Renal cortical epithelial cell (primary cell): ENCODE measurements at places on chromosomes 2 and 18.

DNA sequence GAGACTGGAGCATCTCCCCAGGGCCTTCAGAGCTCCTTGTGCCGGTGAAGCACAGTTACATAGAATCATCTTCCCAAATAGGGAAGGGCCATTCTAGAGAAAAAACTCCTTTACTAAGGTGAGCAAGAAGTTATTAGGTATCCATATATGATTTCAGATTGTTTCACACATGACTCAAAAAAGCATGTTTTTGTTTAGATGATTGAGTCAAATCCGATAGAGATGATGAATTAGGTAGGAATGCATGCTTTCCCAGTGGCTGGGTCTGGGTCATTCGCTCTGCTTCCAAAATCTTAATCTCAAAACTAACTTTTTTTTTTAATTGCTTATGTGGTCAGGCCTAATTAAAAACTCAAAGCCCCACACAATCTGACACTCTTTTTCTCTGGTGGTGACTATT lies 3.8 kb downstream of the NT5C1B start:
- no peak for DNase-seq

GRCh38 chr18:34322365-34323289 lies 97.9 kb upstream of the NOL4 start:
- DNase-seq = peak; percentile 71

- DNase-seq = peak; percentile 34
Measured at GRCh38 chr2:18194161-18194560, 315.7 kb downstream of the KCNS3 start.

DNA sequence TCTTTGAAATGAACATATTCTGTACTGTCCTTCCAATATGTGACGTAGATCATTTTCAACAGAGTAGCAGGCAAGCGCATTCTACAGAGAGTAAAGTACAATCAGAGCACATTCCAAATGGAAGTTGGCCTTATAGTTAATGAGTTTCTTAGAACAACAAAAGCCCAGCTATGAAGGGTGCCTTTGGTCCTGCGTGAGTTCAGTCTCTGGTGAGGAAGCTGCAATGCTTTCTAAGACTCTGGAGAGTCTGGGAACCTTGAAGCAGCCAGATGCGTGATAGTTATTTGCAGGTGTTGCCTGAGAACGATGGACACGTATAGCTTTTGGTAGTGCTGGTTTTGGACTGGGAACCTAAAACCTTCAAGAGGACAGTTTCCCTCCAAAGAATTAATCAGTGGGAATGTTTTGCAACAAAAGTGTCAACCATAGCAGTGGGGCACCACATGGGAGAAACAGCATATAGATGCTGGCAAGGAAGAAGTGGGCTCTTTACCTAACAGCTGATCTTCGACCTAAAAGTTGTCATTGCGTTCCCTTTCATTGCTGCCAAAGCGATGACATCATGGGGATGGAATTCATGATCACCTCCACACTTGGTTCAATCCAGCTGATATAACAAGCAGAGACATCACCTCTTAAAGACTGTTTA lies 9.3 kb upstream of the SNORC start:
- peak; percentile 54 for DNase-seq

GRCh38 chr18:34131006-34131405 lies 93.7 kb downstream of the NOL4 start:
- DNase-seq = peak; percentile 21

DNA sequence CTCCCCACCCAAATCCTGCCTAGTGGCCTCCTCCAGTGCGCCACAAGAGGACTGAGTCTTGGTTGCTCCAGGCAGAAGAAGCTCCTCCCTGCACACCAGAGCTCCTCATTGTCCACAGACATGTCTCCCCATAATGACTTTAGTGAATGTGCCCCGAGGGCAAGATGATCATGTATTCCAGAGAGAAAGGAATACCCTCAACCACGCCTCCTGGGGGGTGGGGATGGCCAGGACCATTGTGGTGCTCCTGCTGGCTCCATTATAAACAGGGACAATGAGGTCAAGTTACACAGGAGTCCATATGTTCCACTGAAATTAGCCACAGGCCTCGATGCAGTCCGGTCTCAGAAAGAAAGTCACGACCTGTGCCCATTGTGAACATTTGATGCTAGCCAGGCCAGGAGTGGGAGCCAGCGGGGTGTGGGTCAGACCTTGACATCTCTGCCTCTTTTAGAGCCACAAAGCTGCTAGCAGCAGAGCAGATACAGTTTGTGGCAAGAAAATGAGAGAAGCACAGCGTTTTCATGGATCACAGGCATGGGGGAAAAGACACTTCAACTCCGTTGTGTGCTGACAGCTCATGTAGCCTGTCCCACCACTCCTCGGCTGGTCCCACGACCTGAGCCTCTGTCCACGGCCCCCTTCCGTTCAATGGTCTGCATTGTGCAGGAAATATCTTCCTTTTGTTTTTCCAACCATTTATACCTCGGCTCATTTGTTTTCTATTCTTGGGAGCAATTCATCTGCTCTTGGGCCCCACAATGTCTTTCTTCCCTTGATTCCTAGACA lies 70.7 kb upstream of the FZD7 start:
- no peak for DNase-seq
